ENCODE measurements at places on chromosomes 2 and 18.

DNA sequence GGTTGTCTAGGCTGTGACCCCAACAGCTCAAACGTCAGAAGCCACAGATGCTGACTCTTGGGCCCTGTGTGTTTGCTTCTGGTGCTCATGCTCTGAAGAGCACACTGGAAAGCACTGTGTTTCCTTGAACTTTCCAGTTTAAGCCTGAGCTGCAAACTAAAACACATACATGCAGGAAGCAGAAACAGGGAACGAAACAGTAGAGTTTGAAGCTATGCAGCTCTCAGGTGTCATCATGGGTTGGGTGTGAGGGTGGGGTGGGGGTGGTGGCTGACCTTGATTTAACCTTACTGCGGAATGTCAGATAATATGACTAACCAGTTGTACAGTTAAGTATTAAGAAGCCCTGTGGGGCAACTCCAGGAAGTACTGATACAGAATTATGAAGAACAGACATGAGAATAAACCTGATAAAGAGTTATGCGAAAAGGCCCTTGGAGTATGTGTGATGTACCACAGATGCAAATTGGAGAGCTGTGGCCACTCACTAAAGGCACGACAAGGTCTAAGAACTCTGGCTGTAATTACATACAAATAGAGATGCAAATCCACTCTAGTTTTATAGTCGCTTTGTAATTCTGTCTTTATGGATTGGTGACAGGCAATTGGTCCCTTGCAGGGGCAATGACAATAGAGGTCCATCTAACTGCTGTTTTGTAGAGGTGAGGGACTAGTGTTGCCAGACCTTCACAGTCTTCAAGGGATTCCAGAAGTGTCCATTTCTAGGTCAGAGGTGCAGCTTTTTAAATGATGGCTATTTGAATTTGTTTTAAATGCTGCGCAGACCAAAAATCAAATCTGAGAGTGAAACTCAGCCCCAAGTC lies 273.1 kb downstream of the NAPG start:
- no peak for DNase-seq

GRCh38 chr2:173117678-173118077 lies 42.0 kb downstream of the MAP3K20 start:
- no peak for DNase-seq

DNA sequence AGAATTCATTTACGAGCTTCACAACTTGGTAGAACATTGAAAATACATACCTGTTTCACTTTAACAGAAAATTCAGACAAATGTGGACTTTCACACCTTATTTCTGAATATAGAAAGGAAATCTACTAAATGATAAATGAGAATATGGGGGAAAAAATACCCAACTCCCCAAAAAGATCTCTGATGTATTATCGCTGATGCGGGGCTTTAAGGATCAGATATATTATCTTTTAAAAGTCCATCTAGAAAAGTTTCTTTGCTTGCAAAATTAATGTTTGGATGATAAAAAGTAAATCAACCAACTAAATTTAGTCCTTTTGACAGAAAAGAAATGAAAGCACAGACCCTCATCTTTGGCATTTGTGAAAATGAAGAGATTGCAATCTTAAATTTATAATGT lies 540.1 kb upstream of the CHAC2 start:
- DNase-seq, result no peak

- DNase-seq, result no peak
Observed at GRCh38 chr2:235142601-235143000, 190.8 kb downstream of the SH3BP4 start.

DNA sequence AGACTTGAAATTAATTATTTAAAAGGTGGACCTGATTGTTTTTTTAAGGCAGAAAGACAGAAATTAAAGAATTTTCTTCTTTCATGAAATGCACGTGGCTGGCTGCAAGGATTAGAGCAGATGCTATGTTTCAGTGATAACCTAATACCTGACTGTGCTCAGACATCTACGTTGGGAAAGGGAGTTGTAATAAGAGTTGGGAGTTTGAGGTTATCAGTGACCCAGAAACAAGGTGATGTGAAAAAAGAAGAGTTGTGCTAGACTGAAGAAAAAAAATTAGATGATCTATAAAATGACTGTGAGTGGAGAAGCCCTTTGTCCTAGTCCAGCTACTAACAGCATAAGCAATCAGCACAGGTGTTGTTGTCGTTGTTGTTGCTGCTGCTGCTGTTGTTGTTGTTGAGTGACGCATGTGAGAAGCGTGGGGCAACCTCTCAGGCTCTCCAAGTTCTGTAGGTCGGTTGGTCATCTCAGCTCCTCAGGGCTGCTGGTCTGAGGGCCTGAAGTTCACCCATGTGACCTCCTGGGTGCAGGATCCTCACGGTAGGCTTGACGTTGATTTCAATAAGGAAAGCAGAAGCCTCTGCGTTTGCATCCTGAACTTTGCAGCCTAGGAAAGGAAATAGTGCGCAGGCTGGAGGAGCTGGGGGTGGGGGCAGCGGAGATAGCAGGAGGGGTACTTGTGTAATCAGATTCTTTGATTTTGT lies 7.6 kb downstream of the POU3F3 start:
- DNase-seq, result no peak

- no peak for DNase-seq
Observed at GRCh38 chr2:110735366-110735765, 3.0 kb downstream of the ACOXL start.

GRCh38 chr2:56185101-56185581 lies 1.4 kb downstream of the CCDC85A start:
- peak; percentile 14 for DNase-seq

DNA sequence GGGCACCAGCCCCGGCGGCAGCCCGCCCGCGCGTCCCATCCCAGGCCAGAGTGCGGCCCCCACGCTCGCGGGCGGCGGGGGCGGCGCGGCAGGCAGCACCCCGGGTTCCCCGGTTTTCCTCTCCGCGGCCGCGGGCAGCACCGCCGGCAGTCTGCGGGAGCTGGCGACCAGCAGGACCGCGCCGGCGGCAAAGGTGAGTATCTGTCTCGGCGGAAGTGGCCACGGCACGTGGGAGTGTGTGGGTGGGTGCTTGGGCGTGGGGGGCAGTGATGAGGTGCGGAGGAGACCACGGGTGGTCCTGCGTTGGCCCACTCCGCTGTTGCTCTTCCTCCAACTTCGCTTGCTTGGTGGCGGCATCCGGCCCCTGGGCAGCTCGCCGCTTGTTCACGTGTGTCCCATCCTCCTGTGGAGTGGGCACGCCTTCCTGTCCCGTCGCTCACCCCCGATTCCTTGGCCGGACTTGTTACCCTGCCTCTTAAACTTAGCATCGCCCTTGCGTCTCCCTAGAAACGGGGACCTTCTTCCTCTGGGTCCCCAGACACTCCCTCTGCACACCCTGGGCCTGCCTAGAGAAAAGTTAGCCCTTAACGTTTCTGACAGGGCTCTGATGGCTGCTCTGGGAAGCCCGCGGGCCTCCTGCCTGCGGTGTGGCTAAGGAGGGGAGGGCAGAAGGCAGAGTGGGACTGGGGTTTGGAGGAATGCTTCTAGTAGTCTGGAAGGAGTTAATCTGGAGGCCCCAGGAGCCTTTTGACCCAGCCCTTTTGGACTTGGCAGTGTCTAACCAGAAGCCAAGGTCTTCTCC lies 1.1 kb downstream of the SH3RF3 start:
- no peak for DNase-seq

GRCh38 chr18:50218432-50219197 lies 23.7 kb upstream of the MYO5B start:
- no peak for DNase-seq

DNA sequence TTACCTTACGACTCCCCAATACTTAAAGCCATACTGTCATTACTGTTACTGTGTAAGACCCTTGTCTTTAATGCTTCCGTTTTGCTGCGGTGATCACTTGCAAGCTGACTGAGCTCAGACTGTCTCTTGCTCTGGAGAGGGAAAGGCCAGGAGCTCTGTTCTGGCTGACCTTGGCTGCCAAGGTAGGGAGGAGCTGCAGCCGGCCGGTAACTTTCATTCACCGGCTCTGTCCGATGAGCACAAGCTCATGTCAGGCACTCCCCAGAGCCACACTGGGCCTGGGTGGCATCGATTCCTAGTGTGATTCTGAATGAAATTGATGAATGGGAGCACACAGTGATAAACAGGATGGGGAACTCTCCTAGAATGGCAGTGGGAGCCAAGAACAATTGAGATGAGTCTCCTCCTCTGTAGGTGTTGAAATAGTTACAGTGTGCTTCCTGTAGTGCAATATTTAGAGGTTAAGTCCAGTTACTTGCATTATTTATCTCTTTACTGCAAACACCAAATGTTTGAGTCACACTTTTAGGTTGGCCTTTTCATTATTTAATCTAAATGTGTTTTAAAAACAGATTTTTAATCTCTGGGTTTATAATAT lies 100.9 kb downstream of the ATP9B start:
- DNase-seq, result no peak

DNA sequence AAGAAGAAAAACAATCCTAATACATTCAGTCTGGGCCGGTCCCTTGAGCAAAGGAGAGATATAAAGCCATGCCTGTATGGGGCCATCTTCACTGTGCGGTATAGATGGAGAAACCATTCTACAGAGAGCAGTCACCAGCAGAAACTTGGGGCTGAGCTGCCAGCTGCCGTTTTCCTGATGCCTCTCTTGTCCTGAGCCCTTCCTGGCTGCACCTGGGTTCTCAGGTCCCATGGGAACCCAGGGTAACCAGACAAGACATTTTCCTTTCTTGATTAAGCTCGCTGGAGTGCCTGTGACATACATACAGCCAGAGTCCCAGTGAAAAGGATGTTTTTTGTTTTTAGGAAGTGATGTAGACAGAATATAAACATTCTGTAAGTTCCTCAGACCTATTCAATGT lies 5.3 kb upstream of the METTL21A start:
- no peak for DNase-seq

DNA sequence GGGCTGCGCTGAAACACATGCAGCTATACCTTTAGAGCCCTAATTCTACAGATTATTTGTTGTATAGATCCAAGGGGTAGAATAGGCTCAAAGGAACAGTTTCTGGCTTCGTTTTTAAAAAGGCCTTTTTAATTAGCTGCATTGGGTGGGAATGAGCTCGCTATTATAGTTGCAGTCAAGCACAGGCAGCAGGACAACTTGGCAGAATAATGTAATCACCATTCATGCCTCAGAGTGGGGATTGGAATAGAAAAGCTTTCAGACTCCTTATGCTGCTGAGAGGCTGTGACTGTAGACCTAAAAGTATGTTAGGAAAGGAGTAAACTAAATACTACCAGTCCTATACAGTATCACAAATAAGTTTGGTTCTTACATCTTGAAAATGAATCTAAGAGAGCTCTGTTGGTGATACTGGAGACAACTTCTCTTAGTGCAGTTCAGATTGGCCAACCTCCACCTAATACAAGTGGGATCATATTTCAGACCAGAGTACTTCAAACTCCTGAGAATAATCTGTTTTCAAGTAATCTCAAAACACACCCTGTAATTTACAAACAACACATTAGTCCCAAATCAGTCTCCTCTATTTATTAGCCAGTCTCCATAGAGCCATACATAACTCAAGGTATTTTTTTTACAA lies 121.4 kb downstream of the ANTXR1 start:
- no peak for DNase-seq

GRCh38 chr2:119253114-119253702 lies 29.6 kb downstream of the STEAP3 start:
- DNase-seq, result no peak

- peak; percentile 6 for DNase-seq
Observed at GRCh38 chr2:241762321-241762932, 14.2 kb upstream of the GAL3ST2 start.

DNA sequence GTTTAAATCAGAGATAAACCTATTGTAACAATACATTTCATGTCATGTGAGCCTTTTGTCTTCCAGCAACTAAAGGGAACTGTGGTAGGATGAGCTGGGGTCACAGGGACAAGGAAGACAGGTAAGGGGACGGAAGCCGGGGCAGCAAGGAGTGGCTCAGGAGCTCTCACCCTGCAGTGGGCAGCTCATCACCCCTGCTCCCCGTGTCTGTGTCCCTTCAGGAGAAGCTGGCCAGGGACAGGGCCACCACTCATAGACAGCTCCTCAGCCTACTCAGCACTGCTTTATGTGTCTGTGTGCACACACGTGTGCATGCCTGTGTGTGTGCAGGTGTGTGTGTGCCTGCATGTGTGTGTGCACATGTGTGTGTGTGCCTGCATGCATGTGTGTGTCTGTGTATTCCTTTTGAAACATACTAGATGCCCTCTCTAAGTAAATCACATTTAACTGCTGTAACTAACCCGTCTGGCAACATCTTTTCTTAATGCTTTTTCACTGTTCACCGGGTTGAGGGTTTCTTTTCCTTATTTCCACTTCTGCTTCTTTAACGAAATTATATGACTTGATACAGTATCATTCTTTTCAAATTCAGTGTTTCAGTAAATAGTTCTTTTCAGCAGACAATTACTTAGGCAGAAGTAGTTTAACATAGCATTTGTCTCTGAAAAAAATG lies 44.2 kb downstream of the LRRFIP1 start:
- DNase-seq, result no peak

- no peak for DNase-seq
Observed at GRCh38 chr2:3293221-3293620, 84.4 kb downstream of the EIPR1 start.
